Chondrocyte (in vitro differentiated cells): ENCODE measurements at places on chromosomes 4 and X. TPM values are rescaled to one million over a fixed set of nuclear protein-coding genes. Genes with fewer than 3 reads are reported as not detected.

- H3K4me3 ChIP-seq: no peak overlapping the region
- no peaks in the 10 kb centered on the region for H3K36me3 ChIP-seq
- peaks cover 8% of the 10 kb centered on the region for H3K4me1 ChIP-seq
Measured at GRCh38 chr4:176149680-176150355, 45.6 kb downstream of the SPATA4 start.

DNA sequence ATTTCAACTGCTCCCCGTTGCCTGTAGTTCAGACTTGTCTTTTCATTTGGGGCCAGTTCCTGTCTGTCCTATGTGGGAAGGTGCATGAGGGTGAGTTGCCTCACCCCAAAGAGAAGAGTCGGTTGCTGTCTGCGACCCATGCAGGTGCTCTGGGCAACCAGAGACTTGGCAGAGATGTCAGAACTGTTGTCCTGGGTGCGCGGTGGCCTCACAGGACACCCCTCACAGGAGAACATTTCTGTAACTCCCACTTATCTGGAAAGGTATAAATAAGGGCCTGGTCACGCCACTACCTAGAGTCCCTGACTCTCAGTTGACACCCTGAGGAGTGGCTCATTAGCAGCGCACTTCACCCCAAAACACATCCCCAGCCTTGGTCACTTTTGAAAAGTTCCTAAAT, 9.7 kb upstream of the NAT8L start:
- H3K27ac ChIP-seq: no peak overlapping the region
- H3K36me3 ChIP-seq: no peaks in the 10 kb centered on the region
- H3K27me3 ChIP-seq: peaks cover 24% of the 10 kb centered on the region
- H3K4me3 ChIP-seq: no peak overlapping the region
- H3K4me1 ChIP-seq: no peaks in the 10 kb centered on the region

DNA sequence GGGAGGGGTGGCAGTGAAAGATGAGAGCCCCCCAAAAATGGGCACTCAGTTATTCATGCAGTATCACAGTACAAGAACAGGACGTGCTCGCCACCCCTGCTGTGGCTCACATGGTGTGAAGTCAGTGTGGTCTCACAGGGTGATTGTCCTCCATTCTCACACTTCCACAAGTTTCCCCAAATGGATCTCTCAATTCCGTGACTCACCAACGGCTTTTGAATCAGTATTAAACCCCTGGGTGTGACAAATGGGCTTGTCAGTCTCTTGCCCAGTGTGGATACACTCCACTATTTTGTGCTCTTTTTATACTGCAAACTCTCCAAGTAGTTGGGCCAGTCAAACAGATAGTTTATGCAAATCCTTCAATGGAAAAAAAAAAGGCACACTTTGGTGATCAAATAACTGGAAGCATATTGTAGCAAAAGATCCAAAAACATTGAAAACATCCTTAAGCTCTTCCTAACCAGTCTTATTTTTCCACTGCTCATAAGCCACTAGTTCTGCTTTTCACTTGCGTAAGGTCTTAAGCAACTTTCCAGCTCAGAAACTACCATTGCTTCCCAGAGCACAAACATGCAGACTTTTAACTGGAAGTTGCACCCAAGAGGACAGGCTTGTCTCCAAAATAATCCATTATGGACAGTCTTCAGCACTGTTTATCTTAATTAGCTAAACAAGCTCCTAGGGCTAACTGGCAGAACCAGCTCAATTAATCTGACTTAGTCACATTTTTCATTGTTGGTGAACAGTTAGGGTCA, 365.7 kb downstream of the PPP3CA start:
- H3K4me3 ChIP-seq: no peak overlapping the region
- no peaks in the 10 kb centered on the region for H3K27me3 ChIP-seq
- H3K4me1 ChIP-seq: peaks cover 28% of the 10 kb centered on the region
- no peaks in the 10 kb centered on the region for H3K36me3 ChIP-seq

DNA sequence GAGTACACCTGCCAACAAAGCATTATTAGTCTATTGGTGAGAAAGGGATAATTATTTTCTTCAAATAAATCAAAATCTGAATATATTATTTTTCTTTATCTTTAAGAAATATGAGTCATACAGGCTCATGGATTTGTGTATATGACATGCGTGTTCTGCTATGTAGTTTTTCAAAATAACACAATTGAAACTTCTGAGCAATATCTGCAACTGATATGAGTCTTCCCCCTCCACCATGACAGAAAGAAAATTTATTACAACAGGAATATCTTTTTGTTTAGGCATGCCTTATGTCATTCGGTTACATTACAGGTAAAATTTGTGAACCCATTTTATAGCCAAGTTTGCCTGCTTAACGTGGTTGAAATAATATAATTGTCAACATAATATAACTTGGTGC, 32.0 kb downstream of the TMPRSS11A start:
- no peak overlapping the region for H3K4me3 ChIP-seq
- DNase-seq: no peak
- H3K36me3 ChIP-seq: no peaks in the 10 kb centered on the region
- no peaks in the 10 kb centered on the region for H3K4me1 ChIP-seq
- no peak overlapping the region for H3K27ac ChIP-seq

GRCh38 chr4:173521467-173522159, 8.4 kb downstream of the HAND2 start:
- peak overlapping the region; percentile 81 for H3K4me3 ChIP-seq
- peaks cover 32% of the 10 kb centered on the region for H3K4me1 ChIP-seq
- no peak for DNase-seq

DNA sequence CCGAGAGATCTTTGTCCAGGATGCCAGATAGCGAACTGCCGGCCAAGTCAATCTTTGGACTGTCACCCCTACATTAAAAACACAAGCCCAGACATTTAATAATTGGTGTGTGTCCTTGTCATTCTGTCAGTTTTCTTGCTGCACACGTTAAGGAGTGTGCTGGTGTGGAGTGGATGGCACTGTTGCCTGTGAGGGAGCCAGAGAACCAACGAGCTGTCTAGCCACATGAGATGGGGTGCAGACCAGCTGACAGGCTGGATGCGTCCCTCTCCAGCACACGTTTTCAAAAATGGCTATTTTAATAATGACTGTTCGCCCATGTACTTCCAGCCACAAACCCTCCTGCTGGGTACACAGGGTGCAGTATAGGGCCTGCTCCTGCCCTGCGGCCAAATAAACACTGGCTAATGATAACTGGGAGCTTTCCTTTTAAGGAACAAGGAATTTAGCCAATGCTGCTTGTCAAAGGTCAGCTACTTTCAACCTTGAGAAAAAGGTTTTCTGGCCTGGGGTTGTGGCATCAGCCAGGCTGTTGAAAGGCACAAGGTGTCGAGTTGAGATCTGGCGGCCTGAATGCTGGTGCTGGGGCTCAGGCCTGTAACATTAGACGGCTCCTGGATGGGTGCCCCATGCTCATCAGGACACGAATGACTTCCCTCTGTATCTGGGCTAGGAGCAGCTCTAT, 54.0 kb upstream of the MAP3K15 start:
- no peak for DNase-seq
- peaks cover 18% of the 10 kb centered on the region for H3K4me1 ChIP-seq
- H3K27me3 ChIP-seq: no peaks in the 10 kb centered on the region
- H3K36me3 ChIP-seq: peaks cover 5% of the 10 kb centered on the region
- H3K27ac ChIP-seq: no peak overlapping the region

DNA sequence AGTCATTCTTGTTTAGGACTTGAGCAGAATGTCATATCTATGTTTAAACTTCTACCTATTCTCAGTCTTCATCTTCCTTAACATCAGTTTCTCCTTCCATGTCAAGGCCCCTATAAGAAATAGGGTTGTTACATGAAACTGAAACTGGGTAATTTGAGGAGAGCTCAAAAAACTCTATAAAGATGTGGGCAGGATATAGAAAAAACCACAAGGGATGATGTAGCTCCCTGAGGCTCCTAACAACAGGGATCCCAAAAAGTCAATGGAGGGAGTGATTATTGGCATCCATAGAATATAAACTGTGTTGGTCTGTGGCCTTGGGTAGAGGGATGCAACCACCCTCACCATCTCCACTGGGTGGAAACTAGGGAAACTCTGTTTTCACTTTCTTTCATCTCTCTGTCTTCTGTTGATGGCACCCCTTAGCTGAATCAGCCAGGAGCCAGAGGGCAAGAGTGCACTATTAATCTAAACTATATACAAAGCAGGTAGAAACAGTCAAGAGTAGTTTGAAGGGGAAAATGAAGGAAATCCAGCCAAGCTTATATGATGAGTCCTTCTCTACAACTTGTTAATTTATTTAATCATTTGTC, 27.6 kb downstream of the C4orf54 start:
- no peaks in the 10 kb centered on the region for H3K36me3 ChIP-seq
- no peak overlapping the region for H3K4me3 ChIP-seq
- H3K27me3 ChIP-seq: peaks cover 19% of the 10 kb centered on the region
- no peaks in the 10 kb centered on the region for H3K4me1 ChIP-seq

DNA sequence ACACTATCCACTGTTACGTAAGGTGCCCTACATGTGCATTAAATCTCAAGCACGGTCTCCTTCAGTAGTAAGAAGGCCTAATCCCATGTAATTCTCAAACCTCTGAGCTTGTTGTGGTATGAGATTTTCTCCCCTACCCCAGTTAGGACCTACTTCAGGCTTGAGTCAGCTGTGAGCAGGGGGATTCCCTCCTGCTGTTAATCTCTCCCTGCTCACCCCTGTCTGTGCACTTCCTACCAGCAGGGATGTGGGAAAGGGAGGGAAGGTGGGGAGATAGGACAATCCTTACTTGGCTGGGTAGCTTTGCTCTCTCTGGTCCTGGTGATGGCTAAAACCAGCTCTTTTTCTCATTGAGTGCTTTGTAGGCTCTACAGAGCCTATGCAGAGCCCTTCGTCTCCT, 60.8 kb downstream of the PALLD start:
- no peak overlapping the region for H3K27ac ChIP-seq
- no peak for DNase-seq
- H3K4me3 ChIP-seq: no peak overlapping the region
- H3K27me3 ChIP-seq: no peaks in the 10 kb centered on the region
- no peaks in the 10 kb centered on the region for H3K36me3 ChIP-seq
- peaks cover 60% of the 10 kb centered on the region for H3K4me1 ChIP-seq

ENPEP gene
- 0.63 to 2.2 TPM (median 0.72 TPM) in 3 replicates for total RNA-seq

STAP1 gene
- not detected in 3 replicates for total RNA-seq

HS6ST2 gene
- 1.9 to 6.6 TPM (median 2.2 TPM) in 3 replicates for total RNA-seq

ADH1B gene
- 0.31 to 1.2 TPM (median 0.69 TPM) in 3 replicates for total RNA-seq
